ENCODE measurements at places on chromosomes 7 and 10.

- DNase-seq, result no peak
These were observed 227.8 kb downstream of the CELF2 start for GRCh38 chr10:11245510-11245909.

GRCh38 chr10:104396581-104396980 lies 42.9 kb downstream of the CFAP58 start:
- no peak for DNase-seq

GRCh38 chr10:87546971-87547413 lies 42.3 kb downstream of the MINPP1 start:
- no peak for DNase-seq

GRCh38 chr7:35968140-35968940 lies 167.5 kb downstream of the SEPTIN7 start:
- DNase-seq, result no peak

GRCh38 chr10:68046642-68047041 lies 28.4 kb downstream of the HERC4 start:
- no peak for DNase-seq

DNA sequence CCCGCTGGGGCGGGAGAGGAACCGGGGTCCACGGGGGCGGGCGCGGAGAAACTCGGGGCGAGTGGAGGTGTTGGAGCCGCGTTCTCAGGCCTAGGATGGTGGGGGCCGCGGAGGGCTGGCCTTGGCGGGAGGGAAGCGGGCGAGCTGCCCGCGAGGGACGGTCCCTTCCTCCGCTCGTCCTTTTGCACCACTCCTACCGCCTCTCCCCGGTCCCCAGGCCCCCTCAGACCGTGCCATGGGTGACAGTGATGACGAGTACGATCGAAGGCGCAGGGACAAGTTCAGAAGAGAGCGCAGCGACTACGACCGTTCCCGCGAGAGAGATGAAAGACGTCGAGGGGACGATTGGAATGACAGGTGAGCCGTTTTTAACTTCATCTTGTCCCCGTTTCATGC lies 451 bp downstream of the SRRT start:
- no peak for DNase-seq

- no peak for DNase-seq
These were observed 39.5 kb downstream of the RSU1 start for GRCh38 chr10:16777473-16778370.

DNA sequence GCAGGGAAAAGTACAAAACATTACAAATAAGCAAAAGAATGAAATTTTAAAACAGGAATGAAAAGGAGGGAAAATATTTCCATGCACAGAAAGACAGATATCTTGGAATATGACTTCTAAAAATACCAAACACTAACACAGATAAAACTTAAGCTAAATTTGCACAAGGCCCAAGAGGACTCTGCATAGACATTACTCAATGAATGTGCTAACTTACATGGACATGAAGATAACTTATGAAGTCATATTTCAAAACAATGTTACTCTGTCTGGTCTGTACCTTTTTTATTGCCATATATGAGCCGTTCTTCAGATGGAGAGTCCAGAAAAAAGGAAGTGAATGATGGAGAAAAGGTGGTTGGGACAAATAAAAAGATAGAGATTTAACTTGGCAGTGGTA lies 15.0 kb upstream of the MSS51 start:
- no peak for DNase-seq

DNA sequence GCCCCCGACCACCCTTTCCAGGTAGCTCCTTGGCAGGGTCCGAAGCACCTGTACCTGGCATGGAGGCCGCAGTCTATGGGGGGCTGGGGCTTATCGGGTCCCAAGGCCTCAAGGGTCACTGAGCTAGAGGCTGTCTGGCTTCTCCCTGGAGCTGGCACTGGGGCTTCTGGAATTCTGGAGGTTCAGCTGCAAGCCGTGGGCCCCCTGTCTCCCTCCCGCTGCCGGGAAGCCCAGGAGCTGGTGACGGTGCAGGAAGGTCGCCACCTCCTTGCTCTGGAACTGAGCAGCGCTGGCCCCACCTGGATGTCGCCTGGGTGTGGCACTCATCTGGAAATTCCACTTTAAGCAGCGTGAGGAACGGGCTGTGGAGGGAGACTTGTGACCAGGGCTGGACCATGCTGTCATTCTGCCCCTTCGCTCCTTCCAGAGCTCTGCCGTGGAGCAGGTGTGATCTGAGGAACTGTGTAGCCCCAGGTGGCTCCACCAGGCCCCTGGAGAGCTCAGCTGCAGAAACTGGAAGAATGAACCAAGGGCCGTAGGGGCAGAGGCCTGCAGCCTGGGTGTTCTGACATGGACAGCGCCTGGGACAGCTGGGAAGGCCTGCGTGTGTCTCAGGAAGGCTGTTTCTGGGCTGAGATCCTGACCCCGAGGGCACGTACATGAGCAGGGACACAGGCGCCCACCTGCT lies 129.7 kb upstream of the PPP2R2D start:
- no peak for DNase-seq

DNA sequence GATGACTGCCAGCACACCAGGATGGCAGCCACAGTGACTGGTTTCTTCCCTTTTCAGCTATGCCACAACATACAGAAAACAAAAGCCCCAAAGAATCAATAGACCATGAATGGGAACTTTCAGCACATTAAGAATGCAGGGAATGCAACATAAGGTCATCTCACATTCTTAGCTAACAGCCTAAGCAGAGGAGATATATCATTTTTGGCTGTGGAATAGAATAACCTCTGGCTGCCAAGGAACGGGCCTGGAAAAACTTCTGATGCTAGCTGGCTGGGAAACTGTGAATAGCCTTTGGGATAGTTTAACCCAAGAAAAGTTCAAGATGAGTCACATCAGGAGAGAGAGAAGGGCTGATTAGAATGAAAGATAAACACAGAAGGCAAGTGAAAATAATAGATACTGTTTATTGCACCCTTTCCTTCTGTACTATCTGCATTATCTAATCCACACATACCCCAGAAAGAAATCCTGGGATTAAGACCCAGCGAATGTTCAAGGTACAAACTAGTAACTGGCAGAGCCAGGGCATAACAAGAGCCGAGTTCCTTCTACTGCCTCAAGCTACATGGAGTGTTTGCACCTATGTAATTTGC lies 169.2 kb downstream of the SEMA3A start:
- no peak for DNase-seq

DNA sequence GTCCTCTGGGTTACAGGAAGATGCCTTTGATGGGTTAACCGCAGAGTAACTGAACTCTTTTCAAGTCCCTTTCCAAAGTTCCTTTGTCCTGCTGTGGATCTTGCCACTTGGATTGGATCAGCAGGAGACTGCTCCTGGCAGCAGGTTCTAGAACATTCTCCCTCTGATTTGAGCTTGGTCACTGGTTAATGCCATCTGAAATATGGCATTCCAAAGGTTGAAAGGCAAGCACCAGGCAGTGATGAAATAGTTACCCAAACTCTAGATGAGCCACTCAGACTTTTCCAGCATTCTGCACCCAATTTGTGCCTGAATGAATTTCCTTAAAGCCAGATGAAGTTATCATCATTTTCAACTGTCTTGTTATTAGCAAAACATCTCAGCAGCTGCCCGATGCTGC lies 343.9 kb downstream of the RNLS start:
- DNase-seq, result no peak

DNA sequence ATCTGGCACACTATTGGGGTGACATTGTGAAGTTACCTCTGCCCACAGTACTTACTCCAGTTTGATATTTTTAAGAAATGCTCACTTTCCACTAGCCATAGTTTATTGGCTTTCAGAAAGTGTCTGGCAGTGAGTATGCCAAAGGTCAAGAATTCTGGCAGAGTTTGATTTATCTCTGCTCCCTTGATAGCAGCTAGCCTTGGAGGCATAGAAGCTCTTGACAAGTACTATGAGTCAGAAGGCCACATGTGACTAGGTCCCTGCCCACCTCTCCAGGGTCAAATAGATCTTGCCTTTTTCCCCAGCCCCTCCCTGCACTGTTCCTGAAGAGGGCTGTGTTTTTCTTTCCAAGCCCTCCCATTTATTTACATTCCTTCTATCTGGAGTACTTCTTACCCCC lies 202.2 kb downstream of the AUTS2 start:
- DNase-seq, result no peak

DNA sequence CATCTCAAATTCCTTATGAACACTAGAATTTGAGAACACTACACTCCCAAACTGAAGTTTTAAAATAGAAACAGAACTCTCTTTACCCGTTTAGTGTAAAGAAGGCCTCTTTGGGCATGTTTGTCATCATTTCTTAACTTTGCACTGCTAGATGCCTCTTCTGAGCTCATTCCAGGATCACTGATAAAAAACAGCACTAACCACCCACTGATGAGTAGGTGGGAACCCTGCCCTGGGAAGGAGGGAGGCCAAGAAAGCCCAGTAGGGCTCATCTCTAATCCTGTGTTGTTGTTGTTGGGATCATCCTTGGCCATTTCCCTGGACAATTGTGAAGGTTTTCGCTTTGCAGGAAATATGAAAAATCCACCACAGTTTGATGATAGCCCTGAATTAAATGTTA lies 68.2 kb downstream of the CUBN start:
- DNase-seq, result no peak

- no peak for DNase-seq
These were observed 2.9 kb upstream of the SGCE start for GRCh38 chr7:94658826-94659225.
